ENCODE measurements at places on chromosomes 13 and 19. TPM values are rescaled to one million over a fixed set of nuclear protein-coding genes. Genes with fewer than 3 reads are reported as not detected.

DNA sequence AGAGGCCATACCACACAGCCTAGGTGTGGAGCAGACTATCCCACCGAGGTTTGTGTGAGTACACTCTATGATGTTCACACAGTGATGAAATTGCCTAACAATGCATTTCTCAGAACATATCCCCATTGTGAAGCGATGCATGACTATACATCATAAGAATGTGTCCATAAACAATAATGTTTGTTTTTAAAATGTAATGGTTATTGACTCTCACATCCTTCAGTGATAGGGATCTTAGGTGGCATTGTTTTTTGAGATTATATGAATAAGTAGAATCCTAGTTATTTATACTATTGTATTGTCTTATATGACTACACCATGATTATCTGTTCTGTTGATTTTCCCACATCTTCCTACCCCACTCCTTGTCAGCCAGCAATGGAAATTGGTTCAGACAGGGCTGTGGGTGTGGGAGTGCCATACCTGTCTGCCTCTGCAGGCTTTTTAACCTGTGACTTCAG is 13.6 kb downstream of the CCNA1 start:
- DNase-seq = no peak

- no peak for DNase-seq
These were observed 8.9 kb upstream of the DGKH start for GRCh38 chr13:42039457-42039945.

DNA sequence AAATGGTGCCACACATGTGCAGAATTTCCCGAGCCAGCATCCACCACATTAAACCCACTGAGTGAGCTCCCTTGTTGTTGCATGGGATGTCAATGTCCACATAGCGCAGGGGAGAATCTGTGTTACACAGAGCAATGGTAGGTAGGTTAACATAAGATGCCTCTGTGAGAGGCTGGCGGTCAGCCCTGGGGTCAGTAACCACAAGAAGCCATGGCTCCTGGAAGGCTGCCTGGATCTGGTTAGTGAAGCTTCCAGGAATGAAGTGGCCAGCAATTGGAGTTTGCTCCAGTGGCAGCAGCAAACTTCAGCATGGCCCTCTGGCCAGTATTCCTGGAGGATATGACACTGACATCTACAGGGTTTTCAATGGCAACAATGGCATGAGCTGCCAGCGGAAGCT is 37.0 kb upstream of the PCDH9 start:
- DNase-seq = no peak

DNA sequence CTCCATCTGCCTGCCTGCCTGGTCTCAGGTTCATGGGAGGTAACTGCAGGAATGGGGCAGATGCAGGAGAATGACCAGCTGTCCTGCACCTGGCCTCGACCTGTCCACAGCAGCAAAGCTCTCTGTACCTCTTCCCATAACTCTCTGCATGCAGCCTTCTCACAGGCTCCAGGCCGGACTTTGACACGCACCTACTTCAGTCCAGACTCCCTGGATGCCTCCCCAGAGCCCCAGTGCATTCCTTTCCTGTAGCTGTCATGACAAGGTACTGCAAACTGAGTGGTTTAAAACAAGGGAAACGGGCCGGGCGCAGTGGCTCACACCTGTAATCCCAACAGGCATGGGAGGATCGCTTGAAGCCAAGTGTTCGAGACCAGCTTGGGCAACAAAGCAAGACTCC is 3.3 kb downstream of the NANOS2 start:
- no peak for DNase-seq

- DNase-seq = no peak
These were observed 661.3 kb upstream of the KLF12 start for GRCh38 chr13:74795526-74795925.

DNA sequence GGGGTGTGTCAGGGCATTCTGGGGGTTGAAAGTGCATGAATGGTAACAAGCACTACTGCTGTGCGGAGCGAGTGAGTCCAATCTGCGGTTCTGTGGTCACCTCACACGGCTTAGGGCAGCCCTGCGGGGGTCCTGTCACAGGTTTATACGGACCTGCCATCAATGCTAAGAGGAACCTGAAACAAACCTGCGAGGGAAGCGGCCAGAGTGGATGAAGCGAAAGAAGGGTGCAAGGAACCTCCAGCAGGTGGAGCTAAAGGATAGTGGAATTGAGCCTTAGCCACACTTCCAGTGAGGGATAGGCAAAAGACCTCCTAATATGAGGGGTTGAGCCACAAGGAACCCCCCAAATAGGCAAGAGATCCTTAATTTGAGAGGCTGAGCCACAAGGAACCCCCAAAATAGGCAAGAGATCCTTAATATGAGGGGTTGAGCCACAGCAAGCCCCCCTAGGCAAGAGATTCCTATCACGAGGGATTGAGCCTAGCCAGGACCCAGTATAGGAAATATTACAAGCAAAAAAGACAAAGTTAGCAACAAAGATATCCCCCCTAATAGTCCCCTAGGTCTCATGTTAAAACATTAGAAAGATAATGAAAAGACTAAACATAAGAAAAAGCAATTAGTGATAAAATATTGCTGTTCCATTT is 6.3 kb upstream of the ZNF69 start:
- DNase-seq = peak; percentile 58

DNA sequence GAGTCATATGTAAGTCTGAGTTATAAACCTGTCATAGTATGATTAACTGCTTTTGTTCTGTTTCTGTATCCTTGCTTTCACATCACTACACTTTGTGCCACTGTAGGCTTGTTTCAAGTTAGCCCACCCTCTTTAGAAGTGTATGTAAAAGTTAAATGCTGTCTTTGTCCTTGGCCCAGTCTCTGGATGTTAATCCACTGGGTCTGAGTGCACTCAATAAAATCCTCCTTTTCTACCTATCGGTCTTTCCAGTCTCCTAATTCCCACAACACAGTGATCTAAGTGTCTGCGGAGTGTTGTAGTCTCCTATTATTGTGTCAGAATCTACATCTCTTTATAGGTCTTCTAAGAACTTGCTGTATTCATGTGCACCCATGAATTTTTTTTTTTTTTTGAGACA is 14.1 kb downstream of the ZNF429 start:
- no peak for DNase-seq

DNA sequence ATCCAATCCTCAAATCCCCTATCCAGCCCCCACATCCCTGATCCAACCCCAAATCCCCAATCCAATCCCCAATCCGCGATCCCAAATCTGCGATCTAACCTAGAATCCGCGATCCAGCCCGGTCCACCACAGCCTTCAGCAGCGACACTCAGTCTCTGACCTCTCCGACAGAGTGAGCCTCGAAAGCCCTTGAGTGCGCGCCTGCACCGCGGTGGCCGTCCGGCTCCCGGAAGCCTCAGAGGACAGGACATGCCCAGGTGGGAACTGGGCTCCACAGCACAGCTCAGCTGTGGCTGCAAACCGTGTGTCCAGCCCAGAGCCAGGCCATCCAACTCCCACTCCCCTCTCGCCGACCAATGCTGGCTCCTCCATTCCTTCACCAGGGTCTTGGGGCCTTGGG is 48.8 kb upstream of the C1QTNF9B start:
- no peak for DNase-seq

Gene NLRP11
- total RNA-seq = not detected

Gene SLC25A41
- total RNA-seq = 0.21 TPM

Gene CYP2F1
- total RNA-seq = not detected

Gene CELF5
- total RNA-seq = 0.20 TPM

Gene SIGLEC6
- 0.37 TPM for total RNA-seq

Gene C5AR1
- 6.3 TPM for total RNA-seq

Gene PTPRS
- total RNA-seq = 128 TPM

Gene KLK3
- total RNA-seq = not detected

Gene ERVK3-1
- 21.7 TPM for total RNA-seq

All from right cardiac atrium (tissue), 5 donors.